ENCODE measurements at places on chromosomes 2 and 18.

DNA sequence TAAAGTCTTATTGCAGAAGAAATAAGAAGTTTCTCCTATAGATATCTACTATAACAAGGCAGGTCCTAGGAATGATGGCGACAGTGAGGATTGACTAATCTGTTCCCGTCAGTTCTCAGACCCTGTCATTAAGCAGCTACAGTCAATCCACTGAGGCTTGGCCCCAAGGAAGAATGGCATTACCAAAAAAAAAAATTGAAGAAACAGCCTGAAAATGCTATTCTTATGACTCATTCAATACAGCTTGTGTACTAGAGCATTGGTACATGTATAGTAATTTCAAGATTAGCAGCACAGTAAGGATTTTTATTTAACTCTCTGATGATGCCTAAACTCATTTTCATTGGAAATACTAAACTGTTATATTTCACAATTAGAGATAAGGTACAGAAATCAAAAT is 1096.1 kb upstream of the NXPH2 start:
- no peak for DNase-seq

GRCh38 chr2:235191978-235192377 is 240.2 kb downstream of the SH3BP4 start:
- no peak for DNase-seq

DNA sequence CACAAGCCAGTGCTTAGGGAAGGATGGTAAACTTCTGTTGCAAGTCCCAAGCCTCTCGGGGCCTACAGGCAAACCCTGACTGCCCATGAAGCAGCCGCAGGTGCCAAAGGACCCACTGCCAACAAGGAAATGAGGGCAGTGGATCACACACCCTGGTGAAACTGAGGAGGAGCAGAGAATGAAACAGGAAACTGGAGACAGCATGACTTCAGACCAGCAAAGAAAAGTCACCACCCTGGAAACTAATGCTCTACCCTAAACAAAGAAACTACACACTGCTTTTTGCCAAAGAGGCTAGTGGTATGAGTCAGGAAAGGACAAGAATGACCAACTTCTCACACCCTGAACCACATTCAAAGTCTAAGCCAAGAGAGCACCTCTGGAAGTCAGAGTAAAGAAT is 97.2 kb downstream of the MYO5B start:
- DNase-seq: no peak

DNA sequence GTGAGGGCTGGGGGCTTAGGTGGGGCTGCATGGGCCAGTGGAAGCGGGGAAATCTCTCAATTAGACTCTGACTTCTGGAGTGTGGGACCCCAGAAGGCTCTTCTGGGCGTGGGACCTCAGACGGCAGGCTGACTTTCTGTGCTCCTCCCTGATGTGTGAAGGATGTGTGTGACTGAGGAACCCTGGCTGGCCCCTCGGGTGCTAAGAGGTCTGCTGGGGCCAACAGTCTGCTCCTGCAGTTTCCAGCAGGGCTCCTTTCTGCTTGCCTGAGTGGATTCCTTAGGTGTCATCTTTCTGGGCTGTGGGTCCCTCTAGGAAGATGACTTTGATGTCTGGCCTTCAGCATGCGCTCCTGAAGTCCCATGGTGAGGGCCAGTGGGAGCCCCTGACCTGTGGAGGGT is 167.5 kb downstream of the DYSF start:
- DNase-seq: no peak

- no peak for DNase-seq
These were observed 44.4 kb downstream of the ACVR1 start for GRCh38 chr2:157831573-157832315.

DNA sequence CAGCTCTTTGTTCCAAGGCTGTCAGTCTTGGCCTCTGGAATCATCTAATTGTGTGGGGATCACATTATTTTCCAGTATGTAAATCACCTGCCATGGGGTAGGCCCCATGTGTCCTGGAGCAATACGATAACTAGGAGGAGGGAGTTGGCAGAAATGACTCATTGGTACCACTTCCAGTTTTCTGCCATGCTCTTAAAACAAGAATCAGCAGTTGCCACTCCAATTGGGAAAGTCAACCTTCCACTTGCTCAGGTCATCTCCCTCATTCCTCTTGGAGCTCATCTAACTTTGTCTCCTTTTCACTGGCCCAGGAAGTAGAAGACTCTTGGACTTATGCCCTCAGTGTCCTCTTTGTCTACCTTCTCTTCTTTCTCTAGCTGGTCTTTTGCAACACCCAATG is 487.0 kb downstream of the SLC4A3 start:
- no peak for DNase-seq

- no peak for DNase-seq
These were observed 13.2 kb downstream of the TXNDC2 start for GRCh38 chr18:9898792-9899549.

- no peak for DNase-seq
These were observed 140.6 kb downstream of the C1D start for GRCh38 chr2:67922080-67922785.

GRCh38 chr18:22935431-22935830 is 2.3 kb downstream of the RBBP8 start:
- DNase-seq: peak; percentile 41

DNA sequence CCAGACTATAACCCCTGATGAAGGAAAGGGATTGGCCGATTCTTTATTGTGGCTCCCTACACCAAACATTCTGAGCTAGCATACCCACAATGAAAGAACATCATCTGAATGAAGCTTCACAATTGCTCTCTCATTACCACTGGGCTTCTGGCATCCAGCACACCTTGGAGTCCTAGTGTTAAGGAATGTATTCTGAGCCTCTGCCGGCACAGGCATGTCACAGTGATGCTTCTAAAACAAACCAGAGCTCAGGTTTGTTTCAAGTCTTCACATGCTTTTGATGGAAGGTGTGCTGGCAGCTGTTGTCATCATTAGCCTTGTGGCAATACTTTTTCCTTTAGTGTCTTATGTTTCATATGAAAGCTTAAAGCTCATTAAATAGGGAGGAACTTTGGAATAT is 76.3 kb upstream of the RBBP8 start:
- DNase-seq: no peak

DNA sequence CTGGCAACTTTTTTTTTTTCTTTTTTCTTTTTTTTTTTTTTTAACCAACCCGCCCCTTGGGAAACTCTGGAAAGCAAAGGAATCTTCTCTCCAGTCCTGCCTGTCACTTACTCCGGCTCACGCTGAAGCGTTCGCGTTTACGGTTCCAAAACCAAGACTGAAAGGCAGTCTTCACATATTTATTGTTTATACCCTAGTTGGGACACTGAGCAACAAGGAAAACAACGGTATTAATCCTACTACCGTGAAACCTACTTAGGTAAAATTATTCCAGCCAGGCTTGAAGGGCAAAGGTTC is 125.4 kb downstream of the OSBPL1A start:
- DNase-seq: no peak
